ENCODE measurements at places on chromosomes 1 and 21.
A peak's percentile ranks its signal among the peaks of the same experiment; 100 is the strongest.

DNA sequence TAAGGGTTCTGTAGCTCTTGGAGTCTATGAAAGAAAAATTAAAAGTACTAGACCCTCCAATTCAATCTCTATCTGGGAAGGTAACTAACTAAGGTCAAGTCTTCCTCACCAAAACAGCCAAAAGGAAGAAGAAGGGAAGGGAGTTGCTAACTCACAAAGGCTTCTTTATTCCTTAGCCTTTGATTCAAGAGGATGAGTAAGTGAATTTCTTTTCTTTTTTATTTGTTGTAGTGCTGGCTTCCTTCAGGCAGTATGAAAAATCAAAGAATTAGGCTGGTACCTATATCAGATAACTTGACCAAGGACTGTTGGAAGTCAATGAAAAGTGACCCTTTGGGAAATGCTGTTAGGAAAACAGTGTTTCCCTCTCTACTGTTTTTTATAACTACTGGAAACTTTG is 144.4 kb upstream of the NRIP1 start:
- DNase-seq, result no peak

GRCh38 chr1:109307274-109308021 is 637 bp upstream of the MYBPHL start:
- DNase-seq, result no peak

DNA sequence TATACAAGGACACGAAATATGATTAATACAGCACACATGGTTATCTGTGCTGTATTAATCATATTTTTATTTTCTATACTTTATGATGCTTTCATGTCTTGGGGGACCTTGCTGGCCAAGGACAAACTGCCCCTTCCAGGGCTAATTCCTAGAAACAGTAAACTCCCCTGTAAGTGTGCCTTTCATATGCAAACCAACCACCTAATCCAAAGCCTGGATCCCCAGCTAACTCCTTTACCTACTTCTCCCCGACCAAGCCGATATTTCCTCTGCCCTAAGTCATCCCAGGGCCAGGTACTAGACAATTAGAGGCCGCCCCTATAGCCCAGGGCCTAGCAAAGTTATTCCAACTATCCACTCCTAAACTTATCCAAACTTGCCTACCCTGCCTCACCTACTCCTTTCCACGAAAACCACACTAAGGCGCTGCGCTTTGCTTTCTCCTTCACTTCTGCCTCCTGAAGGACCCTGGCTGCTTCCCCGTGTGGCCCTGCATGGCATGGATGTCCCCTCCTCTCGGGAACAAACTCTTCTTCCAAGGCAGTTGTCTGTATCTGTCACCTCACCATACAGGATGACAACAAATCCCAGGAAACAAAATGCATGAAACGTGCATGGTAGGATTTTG is 10.2 kb downstream of the SH3BP5L start:
- DNase-seq, result no peak

- DNase-seq, result peak; percentile 28
Observed at GRCh38 chr1:119327094-119327449, 41.5 kb upstream of the HAO2 start.

DNA sequence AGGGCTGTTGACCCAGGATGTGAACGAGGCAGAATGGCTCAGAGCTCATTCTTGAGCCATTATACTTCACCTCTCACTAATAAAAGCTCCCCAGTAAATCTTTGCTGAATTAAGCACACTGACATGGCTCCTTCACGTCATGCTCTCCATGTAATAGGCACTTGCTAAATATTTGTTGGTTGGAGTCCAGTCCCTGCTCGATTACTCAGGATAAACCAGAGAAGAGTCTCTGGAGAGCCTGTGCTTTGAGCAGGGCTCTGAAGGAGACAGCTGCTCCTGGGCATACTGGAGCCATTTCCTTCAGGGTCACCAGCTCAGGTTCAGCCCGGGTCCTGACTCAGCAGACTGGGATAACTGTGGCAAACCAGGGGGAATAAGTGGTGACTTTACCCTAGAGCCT is 46.9 kb downstream of the HLX start:
- no peak for DNase-seq

GRCh38 chr21:16134134-16134533 is 404.4 kb downstream of the USP25 start:
- DNase-seq, result no peak

DNA sequence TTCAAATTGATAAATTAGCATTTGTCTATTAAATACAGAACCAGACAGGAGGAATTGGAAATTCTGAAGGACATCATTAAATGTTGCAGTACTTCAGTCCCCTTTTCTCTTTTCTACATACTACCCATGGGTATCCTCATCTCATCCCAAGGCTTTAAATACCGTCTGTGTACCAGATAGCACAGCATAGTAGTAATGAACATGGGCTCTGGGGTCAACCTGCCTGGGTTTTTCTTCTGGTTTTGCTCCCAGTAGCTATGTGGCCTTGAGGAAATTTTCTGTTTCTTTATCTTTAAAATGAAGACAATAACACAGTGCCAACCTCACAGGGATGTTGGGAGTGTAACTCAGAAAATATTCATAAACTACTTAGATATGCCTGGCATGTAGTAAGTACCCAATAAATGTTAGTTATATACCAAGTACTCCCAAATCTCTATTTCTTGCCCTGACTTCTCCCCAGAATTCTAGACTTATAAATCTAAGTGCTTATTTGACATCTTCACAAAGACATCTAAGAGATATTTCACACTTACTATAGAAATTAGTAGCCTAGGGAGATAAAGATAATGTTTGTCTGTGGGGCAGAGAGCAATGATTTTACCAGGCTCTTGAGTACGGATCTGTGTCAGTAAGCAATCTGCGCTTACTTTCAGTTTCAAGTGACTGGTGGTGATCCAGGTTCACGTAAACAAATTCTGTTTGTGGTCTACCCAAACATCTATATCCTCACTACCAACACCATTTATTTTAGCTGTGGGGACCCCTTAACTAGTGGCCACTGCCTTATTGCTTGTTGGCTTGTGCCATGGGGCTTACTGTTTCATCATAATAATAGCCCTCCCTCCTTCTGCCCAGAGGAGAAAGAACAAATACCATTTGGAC is 37.3 kb downstream of the VANGL2 start:
- no peak for DNase-seq

GRCh38 chr1:116921301-116921885 is 11.7 kb downstream of the PTGFRN start:
- no peak for DNase-seq

GRCh38 chr1:163673759-163674151 is 352.0 kb downstream of the NUF2 start:
- DNase-seq, result no peak

DNA sequence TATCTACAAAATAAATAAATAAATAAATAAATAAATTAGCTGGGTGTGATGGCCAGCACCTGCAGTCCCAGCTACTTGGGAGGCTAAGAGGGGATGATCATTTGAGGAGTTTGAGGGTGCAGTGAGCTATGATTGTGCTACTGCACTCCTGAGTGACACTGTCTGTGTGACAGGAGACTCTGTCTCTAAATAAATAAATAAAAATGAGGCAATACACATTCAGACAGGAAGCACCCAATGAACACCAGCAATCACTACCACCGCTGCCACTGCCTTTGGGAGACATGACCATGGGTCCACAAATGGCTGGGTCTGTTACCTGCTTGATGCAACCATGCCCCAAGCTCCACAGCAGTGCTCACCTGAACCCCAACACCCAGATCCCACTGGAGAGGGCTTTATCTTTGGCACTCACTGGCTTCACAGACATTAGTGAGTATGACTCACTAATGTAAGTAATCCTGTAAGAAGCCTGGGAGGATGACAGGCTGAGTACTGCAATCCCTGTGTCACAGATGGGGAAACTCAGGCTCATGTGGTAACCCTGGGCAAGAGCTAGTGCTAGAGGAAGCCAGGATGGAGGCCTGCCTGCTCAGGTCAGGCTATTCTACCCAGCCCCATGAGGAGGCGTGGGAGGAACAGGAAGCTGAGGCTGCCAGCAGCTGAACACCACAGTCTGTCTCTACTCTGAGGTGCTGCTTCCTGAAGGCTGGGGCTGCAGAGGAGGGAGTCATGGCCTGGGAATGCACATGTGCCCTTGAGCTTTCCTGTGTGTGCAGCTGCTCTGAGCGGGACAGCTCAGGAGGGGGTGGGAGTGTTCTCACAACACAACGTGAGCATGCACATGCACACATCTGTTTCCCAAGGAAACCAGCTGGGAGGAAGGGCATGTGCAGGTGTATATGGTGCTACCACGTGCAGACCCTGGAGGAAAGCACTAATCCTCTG is 43.0 kb downstream of the SLC9A1 start:
- DNase-seq, result no peak

DNA sequence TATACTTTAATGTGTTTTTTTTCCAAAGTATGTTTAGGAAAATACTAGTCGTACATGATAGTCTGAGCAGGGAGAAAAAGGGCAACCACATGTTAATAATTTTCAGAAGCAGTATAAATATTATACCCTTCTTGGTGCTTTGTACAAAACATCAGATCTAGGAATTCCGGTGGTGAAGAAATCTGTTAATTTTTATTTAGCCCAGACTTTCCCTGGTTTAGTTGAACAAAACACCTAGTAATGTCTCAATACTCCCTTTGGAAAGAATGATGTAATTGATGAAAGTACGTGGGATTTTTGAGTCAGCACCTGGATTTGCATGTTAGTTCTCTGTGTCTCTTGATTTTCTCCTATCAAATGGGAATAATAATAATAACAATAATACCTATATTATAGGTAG is 38.4 kb upstream of the KCNK2 start:
- DNase-seq, result no peak

DNA sequence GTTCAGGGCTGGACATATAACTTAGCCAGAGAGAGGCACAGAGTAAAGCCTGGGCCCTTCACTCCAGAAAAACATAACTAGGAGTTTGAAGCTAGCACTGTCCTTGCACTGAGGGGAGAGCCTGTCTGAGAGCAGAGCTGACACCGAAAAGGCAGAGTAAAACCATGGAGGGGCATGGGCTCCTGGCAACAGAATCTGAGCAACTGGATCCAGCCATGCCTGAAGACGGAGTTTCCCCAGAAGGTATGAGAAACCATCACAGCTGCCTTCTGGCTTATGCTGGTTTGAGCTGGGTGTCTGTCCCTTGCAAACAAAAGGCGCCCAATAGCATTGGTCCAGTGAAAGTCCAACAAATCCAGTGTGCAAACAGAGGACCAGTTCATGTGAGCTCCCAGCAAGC is 137.5 kb downstream of the NPHP4 start:
- DNase-seq, result no peak

DNA sequence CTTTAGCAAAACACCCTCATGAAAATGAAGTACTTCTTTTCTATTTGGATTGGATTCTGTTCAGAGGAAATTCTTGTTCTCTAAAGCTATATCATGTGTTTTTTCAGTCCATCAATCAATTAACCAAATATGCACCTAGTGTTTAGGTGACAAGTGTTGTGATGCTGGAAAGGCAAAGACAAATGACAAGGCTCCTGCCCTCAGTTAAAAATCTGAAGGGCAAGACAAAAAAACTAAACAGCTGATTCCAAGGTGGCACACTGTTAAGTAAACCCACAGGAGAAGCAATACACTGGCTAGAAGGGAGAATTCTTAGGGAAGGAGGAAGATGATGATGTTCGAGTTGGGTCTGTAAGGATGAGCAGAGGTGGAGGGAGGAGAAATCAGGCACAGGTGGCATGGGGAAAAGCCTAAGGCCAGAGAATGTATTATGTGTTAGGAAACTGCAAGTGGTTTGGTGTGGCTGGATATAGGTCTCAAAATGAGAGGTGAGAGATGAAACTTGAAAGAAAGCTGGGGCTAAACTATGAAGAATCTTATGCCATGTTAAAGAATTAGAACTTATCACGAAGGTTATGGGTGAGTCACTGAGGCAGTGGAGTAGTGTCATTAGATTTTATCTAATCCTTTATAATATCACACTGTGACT is 51.8 kb upstream of the GFI1 start:
- DNase-seq, result no peak

DNA sequence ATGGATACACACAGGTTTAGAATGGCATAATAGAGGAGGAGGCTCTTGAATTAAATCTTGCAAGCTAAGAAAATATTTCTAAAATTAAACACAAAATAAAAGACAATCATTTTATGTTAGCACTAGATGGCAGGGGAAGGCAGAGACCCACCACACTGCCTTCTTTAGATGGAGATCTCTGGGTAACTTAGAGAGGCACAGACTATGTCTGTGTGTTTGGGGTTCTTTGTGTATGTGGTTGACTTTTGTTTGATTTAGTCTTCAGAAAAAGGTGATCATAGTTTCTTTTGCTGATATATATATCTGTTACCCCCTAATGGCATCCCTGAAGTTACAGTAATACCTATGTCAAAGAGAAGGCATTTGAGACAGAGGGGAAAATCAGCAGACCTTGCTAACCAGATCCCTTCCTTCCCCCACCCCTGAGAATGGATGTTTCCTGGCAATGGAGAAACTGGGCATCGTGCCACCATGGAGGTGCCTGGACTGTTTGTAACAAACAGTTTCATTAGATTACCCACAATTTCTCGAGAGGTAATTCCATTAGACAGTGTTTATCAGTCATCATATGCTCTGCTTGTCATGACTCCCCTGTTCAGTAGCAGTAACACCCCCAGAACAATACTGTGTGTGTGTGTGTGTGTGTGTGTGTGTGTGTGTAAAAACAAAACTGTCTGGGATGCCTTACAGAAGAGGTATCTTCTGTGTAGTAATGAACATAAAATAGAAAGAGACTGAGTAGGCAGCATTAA is 228.3 kb upstream of the DEPDC1 start:
- no peak for DNase-seq

DNA sequence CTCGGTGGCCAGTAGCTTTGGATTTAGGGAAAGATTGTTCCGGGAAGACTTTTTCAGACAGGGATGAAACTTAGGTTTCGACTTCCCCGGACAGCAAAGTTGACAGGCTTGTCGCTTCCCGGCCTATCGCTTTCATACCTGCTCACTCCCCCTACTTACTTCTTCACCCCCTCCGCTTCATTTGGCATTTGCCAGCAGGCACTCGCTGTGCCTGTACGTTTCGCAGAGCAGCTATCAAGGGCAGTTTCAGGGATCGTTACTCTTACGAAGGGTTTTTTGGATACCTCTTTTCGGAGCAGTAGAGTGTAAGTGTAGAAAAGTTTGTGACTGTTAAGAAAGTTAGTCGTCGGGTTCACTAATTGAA is 393 bp downstream of the BLZF1 start:
- DNase-seq, result peak; percentile 5

- DNase-seq, result no peak
Observed at GRCh38 chr1:17834561-17835100, 79.5 kb downstream of the ACTL8 start.

DNA sequence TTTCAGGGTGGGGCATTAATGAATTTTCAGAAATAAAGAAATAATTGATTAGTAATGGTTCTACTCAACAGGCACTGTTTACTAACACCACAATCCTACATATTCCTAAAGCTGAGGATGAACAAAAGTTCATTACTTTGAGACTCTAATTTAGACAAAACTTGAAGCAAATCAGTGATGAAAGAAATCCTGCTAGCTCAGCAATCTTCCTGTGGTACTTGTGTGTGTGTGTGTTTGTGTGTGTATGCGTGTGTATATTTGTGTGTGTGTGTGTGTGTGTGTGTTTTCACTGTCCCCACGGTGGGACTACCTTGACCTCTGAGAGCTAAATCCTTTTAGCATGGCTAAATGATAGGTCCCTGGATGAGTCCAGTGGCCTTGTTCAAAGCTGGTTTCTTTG is 48.5 kb upstream of the RAB3GAP2 start:
- no peak for DNase-seq
